ENCODE measurements at places on chromosomes 13 and 19.
A peak's percentile ranks its signal among the peaks of the same experiment; 100 is the strongest.

DNA sequence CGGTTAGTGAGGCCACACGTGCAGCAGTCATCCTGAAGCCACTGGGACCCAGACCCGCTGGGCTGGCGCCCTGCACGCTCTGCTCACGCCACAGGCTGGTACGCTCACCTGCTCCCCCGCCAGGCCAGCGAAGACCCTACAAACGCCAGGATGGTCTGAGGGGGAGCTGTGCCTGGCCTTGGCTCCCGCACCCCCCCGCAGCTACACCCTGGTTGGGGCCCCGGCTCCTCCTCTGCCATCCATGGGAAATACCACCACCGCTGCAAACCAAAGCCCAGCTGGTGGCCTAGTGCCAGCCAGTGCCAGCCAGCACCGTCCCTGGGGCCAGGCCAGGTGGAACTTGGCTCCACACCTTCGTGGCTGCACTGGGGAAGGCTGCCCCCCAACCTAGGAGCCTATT is 23.3 kb upstream of the CACTIN start:
- H3K4me1 ChIP-seq = no peaks in the 10 kb centered on the region
- no peak overlapping the region for H3K27ac ChIP-seq
- no peak overlapping the region for H3K4me3 ChIP-seq
- DNase-seq = no peak
- no peaks in the 10 kb centered on the region for H3K27me3 ChIP-seq

DNA sequence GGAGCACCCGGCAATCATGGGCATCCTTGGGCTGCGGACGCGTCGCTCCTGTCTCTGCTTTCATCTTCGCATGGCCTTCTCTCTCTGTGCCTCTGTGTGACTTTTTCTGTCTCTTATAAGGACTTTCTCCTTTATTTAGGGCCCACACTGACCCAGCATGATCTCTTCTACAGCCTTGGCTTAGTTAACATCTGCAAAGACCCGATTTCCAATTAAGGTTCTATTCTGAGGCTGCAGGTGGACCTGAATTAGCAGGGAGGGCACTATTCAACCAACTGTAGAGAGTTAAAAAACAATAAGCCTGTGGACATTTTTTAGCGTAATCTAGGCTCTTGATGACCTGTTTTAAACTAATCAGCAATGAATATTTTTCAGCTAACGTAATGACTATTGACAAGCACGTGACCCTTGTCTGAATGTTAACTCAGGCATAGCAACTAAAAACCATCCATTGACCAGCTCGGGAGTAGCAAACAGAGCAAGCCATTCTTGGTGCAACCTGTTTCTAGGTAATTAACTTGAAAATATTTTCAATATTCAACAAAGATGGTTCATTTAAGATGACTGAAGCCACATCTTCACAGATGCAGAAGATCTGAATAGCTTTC is 15.2 kb downstream of the F10 start:
- no peaks in the 10 kb centered on the region for H3K36me3 ChIP-seq
- no peak for DNase-seq
- no peaks in the 10 kb centered on the region for H3K4me1 ChIP-seq
- H3K27me3 ChIP-seq = peaks cover 6% of the 10 kb centered on the region
- H3K4me3 ChIP-seq = no peak overlapping the region

- no peaks in the 10 kb centered on the region for H3K36me3 ChIP-seq
- no peaks in the 10 kb centered on the region for H3K4me1 ChIP-seq
- no peak overlapping the region for H3K4me3 ChIP-seq
These were observed 1922.3 kb upstream of the PCDH20 start for GRCh38 chr13:63337921-63338320.

- no peak overlapping the region for H3K4me3 ChIP-seq
- H3K36me3 ChIP-seq = peaks cover 10% of the 10 kb centered on the region
- H3K27me3 ChIP-seq = no peaks in the 10 kb centered on the region
- no peak overlapping the region for H3K27ac ChIP-seq
These were observed 8.9 kb downstream of the PODNL1 start for GRCh38 chr19:13929340-13929739.

DNA sequence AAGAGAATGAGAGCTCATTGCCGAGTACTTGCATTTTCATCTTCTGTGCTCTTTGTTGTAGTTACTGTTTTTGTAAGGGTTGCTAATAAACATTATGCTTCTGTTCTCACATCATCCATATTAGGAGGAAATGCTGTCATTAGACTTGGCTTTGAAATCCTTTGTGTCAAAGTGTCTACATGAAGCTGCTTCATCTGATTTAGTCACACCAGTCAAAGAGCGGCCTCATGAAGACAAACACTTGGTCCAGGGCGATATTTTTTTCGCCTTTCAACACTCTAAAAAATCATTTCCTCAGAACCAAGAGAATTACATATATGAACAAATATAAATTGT is 105.0 kb downstream of the SPRY2 start:
- no peak overlapping the region for H3K27ac ChIP-seq
- no peaks in the 10 kb centered on the region for H3K4me1 ChIP-seq
- H3K36me3 ChIP-seq = peaks cover 2% of the 10 kb centered on the region
- no peak for DNase-seq
- peaks cover 11% of the 10 kb centered on the region for H3K27me3 ChIP-seq

- H3K36me3 ChIP-seq = no peaks in the 10 kb centered on the region
- H3K27me3 ChIP-seq = no peaks in the 10 kb centered on the region
- no peaks in the 10 kb centered on the region for H3K4me1 ChIP-seq
- no peak overlapping the region for H3K4me3 ChIP-seq
- H3K27ac ChIP-seq = no peak overlapping the region
These were observed 238.2 kb downstream of the LIG4 start for GRCh38 chr13:107977071-107977574.

DNA sequence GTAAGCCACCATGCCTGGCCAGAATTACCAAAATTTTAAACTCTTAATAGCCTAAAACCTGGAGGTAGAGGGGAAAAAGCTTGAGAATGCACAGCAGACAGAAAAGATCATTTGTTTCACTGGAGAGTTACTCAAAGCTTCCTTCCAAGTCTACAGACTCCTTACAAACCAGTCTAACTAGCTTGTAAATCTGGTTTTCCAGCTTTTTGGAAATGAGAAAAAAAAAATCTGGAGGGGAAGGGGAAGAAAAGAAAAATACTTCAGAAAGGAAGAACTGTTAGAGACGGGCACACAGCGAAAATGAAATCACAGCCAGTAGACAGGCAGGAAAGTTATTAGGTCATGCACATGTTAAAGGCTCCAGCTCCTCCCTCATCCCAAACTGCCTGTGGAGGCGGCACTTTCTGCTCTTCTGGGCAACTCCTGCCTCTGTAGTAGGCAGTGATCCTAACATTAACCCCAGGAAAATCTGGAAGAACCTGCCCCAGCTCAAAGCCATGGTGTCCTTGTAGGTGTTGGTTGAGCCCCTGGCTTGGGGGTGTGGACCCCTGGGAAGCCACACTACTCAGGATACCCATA is 17.3 kb downstream of the PARP4 start:
- no peaks in the 10 kb centered on the region for H3K4me1 ChIP-seq
- H3K27me3 ChIP-seq = no peaks in the 10 kb centered on the region
- no peak overlapping the region for H3K4me3 ChIP-seq
- DNase-seq = no peak

GRCh38 chr19:15332311-15332996 is at the start of gene BRD4:
TSS of gene BRD4 (minus strand) at chr19:15332539. CDS start at chr19:15273099, 59,440 bp downstream.
- H3K36me3 ChIP-seq = peaks cover 21% of the 10 kb centered on the region
- no peaks in the 10 kb centered on the region for H3K27me3 ChIP-seq
- DNase-seq = peak; percentile 71
- H3K27ac ChIP-seq = peak within 1 kb of the TSS; percentile 94

- DNase-seq = peak; percentile 100
- no peaks in the 10 kb centered on the region for H3K4me1 ChIP-seq
- H3K36me3 ChIP-seq = peaks cover 12% of the 10 kb centered on the region
- H3K27ac ChIP-seq = no peak overlapping the region
- no peak overlapping the region for H3K4me3 ChIP-seq
- no peaks in the 10 kb centered on the region for H3K27me3 ChIP-seq
These were observed 829 bp upstream of the CIC start for GRCh38 chr19:42268142-42268703.

GRCh38 chr13:23991119-23991518 is 93.8 kb upstream of the C1QTNF9B start:
- no peak overlapping the region for H3K4me3 ChIP-seq
- H3K27ac ChIP-seq = no peak overlapping the region
- H3K36me3 ChIP-seq = no peaks in the 10 kb centered on the region
- DNase-seq = no peak
- peaks cover 6% of the 10 kb centered on the region for H3K4me1 ChIP-seq

DNA sequence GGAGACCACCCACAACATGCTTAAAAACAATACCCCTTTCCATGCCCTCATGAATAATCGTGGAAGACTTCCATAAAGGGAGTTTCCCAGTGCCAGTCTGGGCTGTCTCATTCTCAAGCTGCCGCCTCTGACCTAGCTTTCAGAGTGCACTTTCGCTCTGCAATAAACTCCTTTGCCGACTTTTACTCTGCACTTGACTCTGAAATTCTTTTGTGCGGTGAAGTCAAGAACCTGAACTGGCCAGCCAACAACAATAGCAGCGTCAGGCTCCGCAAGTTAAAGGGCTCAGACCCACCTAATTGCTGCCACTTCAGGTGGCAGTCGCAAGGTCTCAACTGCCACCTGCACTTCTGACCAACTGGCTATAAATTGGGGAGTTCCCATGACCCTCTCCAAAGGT is 10.3 kb upstream of the LEUTX start:
- H3K27ac ChIP-seq = no peak overlapping the region
- H3K4me1 ChIP-seq = no peaks in the 10 kb centered on the region
- peaks cover 21% of the 10 kb centered on the region for H3K27me3 ChIP-seq
- peaks cover 2% of the 10 kb centered on the region for H3K36me3 ChIP-seq
- no peak overlapping the region for H3K4me3 ChIP-seq

DNA sequence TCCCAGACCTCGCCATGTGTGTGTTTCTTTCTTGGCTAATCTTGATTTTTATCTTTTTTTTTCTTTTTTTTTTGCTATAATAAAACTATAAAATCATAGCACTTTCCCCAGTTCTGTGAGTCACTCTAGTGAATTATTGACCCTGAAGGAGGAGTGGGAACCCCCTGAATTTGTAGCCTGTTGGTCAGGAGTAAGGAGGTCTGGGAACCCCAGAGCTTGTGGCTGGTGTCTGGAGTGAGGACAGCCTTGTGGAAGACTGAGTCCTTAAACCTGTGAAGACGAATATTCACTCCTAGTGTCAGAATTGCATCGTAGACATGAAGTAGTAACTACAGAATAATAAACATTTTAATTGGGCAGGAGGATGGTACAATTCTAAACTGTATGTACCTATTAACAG is 7.4 kb downstream of the EID2B start:
- H3K27ac ChIP-seq = no peak overlapping the region
- DNase-seq = no peak
- peaks cover 1% of the 10 kb centered on the region for H3K36me3 ChIP-seq
- H3K4me1 ChIP-seq = peaks cover 5% of the 10 kb centered on the region
- no peaks in the 10 kb centered on the region for H3K27me3 ChIP-seq

DNA sequence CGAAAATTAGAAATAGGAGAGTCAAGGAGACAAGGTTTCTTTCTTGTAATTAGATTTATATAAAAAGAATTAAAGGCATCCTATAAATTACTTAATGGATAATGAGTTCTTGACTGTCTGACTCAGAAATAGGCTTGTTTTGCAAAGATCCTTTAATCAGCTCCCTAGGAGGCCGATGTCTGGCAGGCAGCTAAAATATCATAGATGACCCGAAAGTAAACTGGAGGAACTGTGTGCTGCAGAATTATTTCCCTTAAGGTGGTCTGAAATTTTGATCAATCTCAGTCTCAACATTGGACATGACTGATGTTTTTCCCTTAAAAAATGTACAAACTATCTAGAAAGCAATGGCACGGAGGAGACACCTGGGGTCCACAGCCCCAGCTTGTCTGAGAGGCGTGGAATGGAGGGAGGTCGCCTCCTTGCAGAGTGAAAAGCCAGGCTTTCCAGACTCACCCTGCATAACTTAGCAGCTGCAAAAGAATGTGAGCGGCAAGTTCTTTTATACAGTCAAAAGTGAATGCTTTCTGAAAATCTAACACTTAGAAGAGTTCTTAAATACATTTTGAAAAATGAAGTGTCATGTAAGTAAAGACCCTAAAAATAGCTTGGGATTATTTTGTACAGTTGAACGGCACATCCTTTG is 44.8 kb downstream of the MBNL2 start:
- peaks cover 9% of the 10 kb centered on the region for H3K36me3 ChIP-seq
- no peak overlapping the region for H3K4me3 ChIP-seq
- DNase-seq = no peak
- H3K27me3 ChIP-seq = no peaks in the 10 kb centered on the region
- no peak overlapping the region for H3K27ac ChIP-seq

GRCh38 chr13:75442736-75443234 is 39.2 kb downstream of the TBC1D4 start:
- no peak overlapping the region for H3K27ac ChIP-seq
- no peaks in the 10 kb centered on the region for H3K4me1 ChIP-seq
- H3K27me3 ChIP-seq = peaks cover 56% of the 10 kb centered on the region
- H3K36me3 ChIP-seq = peaks cover 1% of the 10 kb centered on the region
- H3K4me3 ChIP-seq = no peak overlapping the region

- no peak overlapping the region for H3K27ac ChIP-seq
- H3K36me3 ChIP-seq = no peaks in the 10 kb centered on the region
- H3K4me1 ChIP-seq = no peaks in the 10 kb centered on the region
- DNase-seq = no peak
These were observed 18.4 kb upstream of the SIGLEC14 start for GRCh38 chr19:51664997-51665396.

All from central memory CD8-positive, alpha-beta T cell (primary cell).